ENCODE measurements at places on chromosomes 7 and 10. TPM values are rescaled to one million over a fixed set of nuclear protein-coding genes. Genes with fewer than 3 reads are reported as not detected.

GRCh38 chr7:55550010-55550663, 22.2 kb downstream of the VOPP1 start:
- no peak for DNase-seq

DNA sequence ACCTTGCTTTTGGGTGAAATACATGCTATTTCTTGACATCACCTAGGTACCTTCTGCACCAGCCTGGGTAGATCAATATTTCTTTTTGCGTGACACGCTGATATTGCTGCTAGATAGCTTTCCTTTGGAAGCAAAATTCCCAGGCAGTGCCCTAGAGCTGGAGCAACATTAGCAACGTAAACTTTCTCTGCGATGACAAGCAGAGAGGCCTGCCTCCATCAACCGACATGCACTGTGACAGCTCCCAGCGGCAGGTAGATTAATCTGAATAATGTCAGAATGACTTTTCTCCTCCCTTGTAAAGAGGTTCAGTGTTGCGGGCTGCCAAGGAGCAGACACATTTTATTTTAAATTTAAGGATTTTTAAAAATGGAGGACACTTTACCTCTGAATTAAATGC, 307.4 kb downstream of the GALNT17 start:
- DNase-seq = no peak

Gene OR2A7
- total RNA-seq = not detected

DNA sequence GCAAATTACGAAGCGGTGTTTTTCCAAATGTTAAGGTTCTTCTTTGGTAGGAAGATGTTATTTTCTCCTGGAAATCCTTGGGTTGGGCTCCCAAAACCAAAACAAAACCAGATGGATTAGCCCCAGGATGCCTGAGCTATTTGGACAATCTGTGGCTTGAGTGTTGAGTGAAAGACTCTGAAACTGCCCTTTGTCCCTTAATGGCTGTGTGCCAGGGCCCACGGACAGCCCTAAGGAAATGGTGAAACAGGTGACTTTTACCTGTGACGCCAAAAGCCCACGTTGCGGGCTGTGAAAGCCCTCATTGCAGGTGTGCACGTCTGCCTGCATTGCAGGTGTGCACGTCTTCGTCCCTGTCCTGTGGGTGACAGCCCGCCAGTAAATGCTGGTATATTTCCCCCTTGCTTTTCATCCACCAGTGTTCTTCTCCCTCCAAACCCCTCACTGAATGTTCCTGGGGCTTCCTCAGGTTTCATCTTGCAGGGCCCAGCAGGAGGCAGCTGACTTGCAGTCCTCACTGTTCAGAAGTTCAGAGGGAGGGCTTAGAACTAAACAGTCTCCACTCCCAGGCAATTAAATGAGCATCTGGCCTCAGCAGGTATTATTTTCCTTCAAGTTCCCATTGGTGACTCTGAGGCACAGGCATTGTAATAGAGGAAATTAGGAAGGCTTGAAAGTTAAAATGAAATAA, 10.7 kb downstream of the PFKP start:
- no peak for DNase-seq

- DNase-seq = peak; percentile 14
Measured at GRCh38 chr10:43595739-43596298, 10.4 kb upstream of the ZNF485 start.

- no peak for DNase-seq
Measured at GRCh38 chr7:157839672-157840167, 502.9 kb downstream of the DNAJB6 start.

DNA sequence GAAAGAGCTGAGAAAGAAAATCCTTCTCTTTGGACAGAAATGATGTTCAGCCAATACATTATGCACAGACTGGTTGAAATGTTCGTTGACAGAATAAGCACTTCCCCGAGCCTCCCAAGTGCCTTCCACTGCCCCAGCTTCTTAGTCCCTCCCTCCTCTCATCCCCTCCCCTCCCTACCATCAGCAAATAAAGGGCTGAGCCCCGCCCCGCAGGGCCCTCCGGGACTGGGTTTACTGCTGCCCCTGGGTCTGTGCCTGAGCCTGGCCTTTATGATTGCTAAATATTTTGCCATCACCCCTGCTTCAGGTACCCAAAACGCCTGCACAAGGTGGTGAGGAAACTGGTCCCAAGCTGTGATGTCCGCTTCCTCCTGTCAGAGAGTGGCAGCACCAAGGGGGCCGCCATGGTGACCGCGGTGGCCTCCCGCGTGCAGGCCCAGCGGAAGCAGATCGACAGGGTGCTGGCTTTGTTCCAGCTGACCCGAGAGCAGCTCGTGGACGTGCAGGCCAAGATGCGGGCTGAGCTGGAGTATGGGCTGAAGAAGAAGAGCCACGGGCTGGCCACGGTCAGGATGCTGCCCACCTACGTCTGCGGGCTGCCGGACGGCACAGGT, 28.1 kb downstream of the HKDC1 start:
- DNase-seq = no peak

GRCh38 chr7:32119790-32120196, 49.6 kb upstream of the PDE1C start:
- no peak for DNase-seq

DNA sequence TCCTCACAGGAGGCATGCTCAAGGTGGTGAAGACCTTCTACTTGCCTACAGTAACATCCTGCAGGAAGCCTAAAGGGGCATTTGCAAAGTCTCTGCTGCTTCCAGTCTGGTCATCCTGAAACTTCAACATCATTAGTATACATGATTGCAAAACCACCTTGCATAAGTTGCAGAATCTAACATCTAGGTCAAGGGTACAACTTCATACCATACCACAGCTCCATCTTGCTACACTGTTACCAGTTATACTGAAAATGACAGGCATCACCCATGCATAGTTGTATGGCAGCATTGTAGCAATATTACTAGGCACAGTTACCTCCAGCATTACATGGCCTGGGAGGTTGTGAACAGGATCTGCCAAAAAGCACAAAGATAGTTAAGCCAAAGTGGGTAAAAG, 13.7 kb upstream of the MACROH2A2 start:
- no peak for DNase-seq

- DNase-seq = no peak
Measured at GRCh38 chr10:3397846-3398245, 225.3 kb upstream of the PITRM1 start.

DNA sequence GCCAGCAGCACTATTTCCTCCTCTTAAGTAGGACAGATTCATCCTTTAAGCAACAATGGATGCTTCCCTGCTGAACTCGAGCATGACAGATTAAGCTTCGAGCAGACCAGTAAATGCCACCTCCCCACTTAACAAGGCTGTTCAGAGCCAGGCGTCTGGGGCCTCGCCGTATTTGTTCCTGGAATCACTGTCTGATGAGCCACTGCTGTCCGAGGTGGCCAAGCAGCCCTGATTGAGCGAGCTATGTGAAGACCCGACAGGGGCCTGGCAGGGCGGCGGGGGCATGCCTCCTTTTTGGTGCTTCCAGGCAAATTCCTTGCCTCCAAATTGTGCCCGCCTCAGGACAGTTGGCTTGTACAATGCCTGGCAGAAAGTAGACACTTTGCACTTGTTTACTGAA, 862.6 kb downstream of the NRG3 start:
- DNase-seq = no peak

DNA sequence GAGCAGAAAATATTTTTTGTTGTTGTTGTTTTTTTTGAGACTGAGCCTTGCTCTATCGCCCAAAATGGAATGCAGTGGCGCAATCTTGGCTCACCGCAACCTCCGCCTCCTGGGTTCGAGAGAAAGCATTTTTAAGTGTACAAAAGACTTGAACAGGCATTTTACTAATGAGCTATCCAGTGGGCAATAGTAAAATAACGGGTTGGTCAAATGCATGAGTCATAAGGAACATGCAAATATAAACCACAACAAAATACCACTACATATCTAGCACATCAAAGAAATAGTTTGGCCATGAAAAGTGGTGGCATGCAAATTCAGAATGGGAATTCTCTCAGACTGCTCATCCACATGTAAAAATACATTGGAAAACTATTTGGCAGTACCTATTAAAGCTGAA, 71.7 kb upstream of the TMEM106B start:
- peak; percentile 17 for DNase-seq

Gene SPDYE8
- total RNA-seq = not detected

Gene FRAT1
- 1.7 TPM for total RNA-seq

DNA sequence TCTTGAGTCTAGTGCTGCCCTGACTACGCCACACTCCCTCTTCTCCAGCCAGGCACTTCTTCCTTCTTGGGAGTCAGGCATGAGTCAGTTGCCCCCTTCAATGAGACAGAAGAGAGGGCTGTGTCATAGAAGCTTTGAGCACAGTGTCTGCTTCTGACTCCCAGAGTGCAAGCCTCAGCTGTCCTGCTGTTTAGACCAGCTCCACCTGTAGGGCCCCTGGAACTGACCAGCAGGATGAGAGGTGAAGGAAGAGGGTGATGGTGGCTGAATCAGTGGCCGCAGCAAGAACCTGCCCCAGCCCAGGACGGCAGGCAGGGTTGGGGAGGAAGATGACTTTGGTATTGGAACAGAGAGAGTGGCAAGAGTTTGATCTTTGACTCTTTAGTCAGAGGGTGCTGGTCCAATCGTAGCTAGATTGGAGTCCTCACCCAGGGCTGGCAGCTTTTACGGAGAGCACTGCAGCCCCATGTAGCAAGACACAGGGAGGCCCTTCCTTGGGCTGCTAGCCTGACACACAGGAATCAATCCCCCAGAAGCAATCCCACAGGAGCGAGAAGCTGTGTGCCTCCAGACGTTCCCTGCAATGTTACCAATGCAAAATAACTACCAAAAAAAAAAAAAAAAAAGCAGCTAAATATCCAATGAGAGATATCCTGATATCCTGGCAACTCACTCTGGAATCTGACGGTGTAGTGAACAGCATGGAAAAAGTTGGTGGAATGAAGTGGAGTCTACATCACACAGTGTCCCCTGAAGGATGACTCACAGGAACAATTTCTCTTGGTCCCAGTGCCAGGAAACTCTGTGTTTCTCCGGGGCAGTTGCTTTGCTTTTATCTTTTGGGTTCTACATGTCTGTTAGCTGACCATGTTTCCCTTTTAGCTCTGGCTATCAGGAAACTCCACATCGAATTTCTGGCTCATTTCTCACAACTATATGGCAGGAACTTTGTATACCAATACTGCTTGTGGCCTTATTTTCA, 6.9 kb downstream of the C10orf62 start:
- DNase-seq = peak; percentile 88

DNA sequence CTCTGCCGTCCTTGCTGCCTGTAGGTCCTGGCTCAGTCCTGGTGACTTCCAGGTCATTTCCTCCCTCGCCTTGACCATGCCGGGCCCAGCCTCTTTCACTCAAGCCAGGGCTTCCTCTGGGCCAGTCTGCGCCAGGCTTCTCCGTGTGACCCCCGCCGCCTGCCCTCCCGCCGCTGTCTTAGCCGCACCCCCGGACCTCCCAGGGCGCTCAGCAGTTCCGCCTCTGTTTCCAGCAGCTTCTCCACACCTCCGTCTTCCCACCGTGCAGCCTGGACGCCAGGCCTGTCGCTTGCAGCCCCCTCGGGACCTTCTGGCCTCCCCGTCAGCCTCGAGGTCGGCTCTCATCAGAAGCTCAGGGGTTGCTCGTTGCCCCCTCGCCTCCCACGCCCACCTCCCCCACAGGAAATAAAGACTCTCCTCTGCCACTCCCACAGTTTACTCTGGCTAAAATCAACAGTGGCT, 123.0 kb upstream of the FZD8 start:
- DNase-seq = no peak

Gene CDHR1
- not detected for total RNA-seq

Gene SLC39A12
- total RNA-seq = not detected

DNA sequence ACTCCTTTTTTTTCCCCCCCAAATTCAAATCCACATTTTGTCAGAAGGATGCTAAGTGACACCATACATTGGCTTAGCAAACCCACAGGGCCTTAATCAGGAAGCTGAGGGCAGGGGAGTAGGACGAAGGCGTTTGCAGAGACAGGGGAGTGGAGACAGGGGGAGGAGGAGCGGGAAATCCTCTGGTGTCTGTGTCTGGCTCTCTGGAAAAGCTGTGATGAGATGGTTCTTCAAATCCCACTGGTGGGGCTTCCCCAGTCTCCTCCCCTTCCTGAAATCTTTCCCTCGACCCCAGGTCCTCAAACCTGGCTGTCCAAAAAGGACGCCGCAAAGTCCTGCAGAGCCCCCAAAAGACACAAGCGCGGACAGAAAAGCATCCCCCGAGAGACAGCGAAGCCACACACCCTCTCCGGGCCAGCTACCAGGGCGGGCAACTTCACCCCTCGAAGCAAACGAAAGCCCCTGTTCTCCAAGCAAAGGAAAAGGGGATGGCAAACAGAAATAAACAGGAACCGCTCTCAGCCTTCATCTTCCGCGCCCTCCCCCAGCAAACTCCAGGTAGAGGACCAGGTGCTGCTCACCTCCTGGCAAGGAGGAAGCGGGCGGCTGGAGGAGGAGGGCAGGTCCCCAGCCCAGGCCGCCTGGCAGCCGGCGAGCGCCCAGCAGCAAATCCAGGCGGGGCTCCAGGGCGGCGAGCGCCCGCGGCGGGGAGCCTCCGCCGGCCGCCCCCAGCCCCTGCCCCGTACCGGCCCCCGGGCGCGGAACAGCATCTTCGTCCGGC, 520 bp downstream of the ELAPOR2 start:
- DNase-seq = no peak

Gene CLDN4
- total RNA-seq = 0.19 TPM

All from LHCN-M2 (cell line).